ENCODE measurements at places on chromosomes 3 and 15.

- DNase-seq, result no peak
Observed at GRCh38 chr3:177928172-177928873, 607.9 kb upstream of the KCNMB2 start.

DNA sequence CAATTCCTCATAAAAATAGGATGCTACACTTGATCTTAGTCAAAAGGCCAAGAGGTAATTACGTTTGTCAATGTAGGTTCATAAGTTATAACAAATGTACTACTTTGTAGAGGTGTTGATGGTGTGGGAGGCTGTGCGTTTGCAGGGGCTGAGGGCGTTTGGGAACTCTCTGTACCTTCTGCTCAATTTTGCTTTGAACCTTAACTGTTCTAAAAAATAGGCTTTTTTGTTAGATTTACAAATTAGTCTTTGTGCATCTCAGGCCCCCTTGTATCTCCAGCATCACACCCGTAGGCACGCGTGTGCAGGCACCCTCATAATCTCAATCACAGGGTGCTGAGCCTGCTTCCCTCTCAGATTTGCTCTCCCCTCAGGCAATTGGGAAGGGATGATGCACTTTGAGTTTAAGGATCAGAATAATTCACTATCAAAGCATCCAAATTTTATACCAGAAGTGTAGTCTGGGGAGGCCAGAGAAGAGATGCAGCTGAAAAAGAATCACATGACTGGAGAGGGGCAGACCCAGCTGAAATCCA lies 36.1 kb upstream of the STRIT1 start:
- DNase-seq, result no peak

- DNase-seq, result no peak
Observed at GRCh38 chr15:83978588-83978987, 257.0 kb upstream of the GOLGA6L4 start.

- no peak for DNase-seq
Observed at GRCh38 chr3:141240687-141241615, 9.3 kb downstream of the PXYLP1 start.

- no peak for DNase-seq
Observed at GRCh38 chr3:157066335-157067098, 93.4 kb downstream of the CCNL1 start.

DNA sequence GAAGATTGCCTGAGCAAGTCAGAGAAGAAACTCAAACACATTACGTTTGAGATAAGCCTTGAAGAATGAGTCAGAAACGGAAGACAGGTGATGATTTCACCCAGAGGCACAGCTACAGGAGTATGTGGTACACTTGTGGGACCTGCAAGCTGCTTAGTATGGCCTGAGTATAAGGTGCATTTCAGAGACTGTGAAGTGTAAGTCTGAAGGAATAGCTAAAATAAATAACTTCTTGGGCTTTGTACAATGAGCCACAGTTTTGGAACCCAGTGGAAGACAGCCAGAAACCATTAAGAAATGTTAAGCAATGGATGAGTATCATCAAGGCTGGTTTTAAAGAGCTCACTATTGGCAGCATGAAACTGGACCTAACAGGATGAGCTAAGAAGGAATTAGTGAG lies 826.2 kb downstream of the ROBO1 start:
- DNase-seq, result no peak

- DNase-seq, result no peak
Observed at GRCh38 chr3:173003471-173003870, 137.6 kb downstream of the SPATA16 start.

DNA sequence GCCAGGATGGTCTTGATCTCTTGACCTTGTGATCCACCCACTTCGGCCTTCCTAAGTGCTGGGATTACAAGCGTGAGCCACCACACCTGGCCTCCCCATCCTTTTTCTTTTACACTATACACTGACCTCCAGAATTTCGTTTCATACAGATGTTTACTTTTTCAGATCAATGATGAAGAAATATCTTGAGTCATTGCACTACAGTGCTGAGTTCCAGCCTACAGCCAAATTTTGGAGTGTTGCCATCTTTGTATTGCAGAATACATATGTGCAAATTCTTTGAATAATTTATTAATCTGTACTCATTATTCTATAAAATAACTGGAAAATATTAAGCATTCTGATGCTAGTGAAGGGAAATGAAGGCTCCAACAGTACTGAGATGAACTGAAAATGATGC lies 12.5 kb downstream of the ZPLD1 start:
- DNase-seq, result no peak

DNA sequence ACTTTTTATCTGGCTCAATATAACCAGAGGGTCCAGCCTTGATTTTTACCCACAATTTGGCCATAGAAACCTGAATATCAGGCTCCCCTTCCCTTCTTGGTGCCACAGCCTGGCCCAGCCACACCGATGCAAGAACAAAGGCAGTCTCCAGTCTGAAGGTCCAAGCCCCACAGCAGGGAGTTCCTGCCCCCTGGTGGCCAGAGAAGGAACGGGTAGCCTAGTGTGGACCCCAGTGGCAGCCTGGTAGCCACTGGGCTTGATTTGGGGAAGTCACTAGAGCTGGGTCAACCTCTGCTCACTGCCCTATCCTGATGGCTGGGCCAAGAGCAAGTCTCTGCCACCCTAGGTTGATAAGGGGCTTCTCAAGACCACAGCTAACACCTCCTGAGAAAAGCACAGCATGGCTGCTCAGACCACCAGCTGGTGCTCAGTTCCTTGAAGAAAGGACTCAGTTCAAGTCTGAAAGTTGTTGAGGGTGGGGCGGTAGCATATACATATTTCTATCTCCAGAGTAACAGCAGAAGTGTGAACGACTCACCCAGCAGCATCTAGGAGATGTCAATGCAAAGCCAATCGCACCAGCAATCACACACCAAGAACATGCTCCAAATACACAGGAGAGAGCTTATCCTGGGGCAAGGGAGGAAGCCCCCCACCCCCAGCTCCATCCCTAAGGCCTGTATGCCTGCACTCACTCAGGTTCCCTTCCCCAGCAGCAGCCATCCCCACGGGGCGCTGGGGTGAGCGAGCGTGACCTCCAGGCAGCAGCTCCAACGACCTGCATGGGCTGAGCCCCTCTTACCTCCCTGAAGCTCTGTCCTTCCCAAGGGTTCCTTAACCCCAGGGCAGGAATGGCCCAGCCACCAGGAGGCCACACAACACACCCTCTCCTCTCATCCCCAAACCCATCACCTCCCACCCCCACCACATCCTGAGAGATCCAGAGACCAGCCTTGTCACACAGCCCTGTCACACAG lies 7.6 kb downstream of the PFKFB4 start:
- peak; percentile 35 for DNase-seq

DNA sequence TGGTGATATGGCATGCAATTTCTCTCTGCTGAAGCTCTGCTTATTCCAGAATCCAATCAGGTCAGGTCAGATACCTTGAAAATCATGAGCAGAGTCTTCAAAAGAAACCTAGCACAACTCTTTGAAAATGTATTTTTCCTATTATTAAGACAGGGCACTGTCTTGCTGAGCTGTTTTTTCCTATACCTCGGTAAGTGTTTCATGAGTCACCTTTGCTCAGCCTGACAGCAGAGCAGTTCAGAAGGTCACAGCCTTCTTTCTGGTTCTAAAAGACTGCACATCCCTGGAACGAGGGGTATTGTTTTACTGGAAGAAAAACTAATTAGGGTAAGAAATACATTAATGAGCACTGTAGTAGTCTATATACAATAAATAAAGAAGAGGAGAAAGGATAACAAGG lies 422.0 kb downstream of the SOX2 start:
- no peak for DNase-seq

- no peak for DNase-seq
Observed at GRCh38 chr3:68088216-68088615, 433.8 kb upstream of the SUCLG2 start.

GRCh38 chr3:149020839-149021252 lies 29.5 kb downstream of the GYG1 start:
- DNase-seq, result no peak

GRCh38 chr3:197749315-197749600 lies 425 bp upstream of the FYTTD1 start:
- no peak for DNase-seq

DNA sequence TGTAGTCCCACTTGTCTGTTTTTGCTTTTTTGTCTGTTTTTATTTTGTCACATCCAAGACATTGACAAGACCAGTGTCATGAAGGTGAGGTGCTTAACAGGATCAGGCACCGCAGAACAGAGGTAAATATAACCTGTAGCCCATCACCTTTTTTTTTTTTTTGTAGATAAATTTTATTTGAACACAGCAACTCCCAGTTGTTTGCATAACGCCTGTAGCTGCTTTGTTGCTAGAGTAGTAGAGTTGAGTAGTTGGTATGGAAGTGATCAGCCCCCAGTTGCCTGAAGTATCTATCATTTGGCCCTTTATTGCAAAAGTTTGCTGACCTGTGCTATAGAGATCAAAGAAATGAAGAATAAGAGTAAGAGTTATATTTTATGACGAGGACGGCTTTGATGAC lies 135.0 kb downstream of the TCF12 start:
- DNase-seq, result no peak

Measured in NCI-H1048 (cell line).